ENCODE measurements at places on chromosomes 16 and 17.

DNA sequence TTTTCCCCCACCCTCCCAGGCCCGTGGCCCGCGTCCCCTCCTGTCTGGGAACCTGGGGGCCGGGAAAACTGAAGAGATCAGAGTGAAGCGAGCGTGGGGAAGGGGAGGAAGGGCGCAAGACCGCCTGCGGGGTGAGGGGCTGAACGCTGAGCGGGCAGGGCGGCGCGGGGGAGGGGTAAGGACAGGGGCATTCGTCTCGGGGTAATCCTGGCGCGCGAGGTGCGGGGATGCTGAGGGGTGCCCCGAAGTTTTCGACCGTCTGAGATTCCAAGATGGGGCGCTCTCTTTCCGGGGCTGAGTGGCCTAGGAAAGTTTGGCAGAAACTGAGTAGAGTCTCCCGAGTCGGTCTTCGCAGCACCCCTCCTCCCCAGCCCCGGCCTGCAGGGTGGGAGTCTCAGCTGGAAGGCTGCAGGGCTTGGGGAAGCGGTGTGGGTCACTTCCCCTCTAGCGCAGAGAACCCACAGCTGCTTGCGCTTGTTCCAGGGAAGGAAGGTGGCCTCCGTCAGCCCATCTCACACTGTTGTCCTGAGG lies 555 bp downstream of the TTYH2 start:
- DNase-seq = no peak

- DNase-seq = no peak
These were observed 22.9 kb upstream of the PHAF1 start for GRCh38 chr16:67086822-67087221.

DNA sequence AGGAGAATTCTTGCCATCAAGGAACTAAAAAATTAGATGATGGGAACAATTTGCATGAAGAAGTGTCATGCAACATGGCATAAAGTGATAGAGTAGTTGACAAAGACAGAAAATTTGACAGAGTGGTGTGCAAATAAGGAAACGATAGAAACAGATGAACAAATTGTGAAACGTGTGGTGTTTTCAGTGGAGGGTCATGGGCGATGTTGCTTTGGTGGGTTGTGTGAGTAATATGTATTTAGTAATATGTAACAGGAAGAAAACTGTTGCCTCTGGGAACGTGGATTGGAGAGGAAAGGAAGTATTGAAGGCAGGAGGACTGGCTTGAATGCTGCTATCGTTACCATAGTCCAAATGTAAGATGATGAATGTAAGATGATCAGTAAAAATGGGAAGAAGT lies 3.6 kb downstream of the COX10 start:
- no peak for DNase-seq

GRCh38 chr16:5590416-5590815 lies 492.8 kb upstream of the EEF2KMT start:
- DNase-seq = no peak

DNA sequence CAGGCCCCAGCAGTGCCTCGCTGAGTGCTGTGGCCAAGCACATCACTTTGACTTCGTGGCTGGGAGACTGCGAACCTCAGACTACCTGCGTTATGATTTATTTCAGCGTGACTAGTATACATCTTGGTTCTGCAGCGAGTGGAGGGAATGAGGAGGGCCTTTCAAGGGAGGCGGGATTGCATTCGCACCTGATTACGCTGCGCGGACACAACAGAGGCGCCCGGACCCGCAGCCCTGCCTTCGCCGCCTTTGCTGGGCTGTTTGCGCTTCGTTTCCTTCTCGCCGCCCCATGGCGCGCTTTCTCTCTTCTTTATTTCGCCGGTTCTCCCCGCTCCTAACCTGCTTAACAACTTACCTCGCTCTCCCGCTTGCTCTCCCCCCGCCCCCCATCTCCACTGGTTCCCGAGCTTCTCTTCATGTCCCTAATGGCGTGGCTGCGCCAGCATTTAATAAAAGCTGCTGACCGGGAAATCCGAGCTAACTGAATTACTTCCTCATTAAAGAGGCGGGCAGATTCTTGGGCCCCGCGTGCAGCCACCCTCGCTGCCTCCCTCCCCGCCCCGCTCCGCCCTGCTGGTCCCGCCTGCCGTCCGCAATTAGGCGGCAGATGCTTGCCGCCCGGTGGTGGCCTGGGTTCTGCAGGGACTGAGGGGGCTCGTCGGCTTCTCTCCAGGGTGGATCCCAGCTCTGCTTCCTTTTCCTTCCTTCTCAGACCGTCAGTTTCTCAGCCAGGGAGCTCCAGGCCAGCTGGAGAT lies 257.6 kb upstream of the SDK2 start:
- no peak for DNase-seq

GRCh38 chr16:27827765-27828164 lies 235.7 kb downstream of the GSG1L start:
- no peak for DNase-seq

DNA sequence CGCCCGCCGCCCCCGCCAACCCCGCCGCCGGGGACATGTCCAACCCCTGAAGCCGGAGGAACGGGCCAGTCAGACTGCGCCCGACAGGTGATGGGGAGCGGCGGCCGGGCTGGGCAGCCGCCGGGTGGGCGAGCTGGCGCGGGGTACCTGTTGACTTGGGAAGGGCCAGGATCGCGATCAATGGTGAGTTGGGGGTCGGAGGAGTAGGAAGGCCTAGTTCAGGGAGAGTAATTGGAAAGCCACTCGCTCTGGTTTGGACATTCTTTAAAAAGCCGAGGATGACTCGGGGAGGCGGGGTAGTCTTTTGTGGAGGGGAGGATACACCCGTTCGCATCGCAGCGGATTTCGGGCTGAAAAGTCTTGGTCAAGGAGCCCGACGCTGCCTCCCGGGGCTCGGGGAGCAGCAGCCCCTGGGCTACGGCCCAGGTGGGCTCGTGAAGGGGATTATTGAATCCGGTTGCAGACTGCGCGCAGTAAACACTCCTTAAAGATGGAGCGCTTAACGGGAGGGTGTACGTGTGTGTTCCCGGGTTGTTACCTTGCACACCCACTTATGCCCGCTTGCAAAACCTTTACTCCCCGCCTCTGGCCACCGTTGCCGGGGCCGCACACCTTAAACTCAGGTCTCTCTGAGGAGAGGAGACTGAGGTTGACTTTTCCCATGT lies 123.8 kb downstream of the GOSR1 start:
- peak; percentile 17 for DNase-seq

DNA sequence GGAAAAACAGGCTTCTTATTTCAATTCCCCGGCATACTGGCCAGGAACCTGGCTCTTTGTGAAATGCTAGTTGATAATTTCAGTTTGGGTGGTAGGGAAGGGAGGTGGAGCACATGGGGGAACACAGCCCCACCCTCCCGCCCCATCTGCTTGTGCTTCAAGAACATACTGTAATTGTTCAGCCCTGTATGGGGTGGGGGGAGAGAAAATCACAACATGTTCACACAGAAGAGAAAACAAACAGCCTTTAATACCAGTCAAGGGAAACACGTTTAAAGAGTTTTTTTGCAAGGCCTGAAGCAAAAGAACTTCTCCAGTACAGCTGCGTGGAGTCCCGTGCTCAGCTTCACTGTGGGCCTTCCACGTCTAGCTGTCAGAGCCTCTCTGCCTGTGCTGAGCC lies 59.7 kb downstream of the SHISA6 start:
- no peak for DNase-seq

- no peak for DNase-seq
These were observed 22.8 kb downstream of the TADA2A start for GRCh38 chr17:37429453-37429852.

DNA sequence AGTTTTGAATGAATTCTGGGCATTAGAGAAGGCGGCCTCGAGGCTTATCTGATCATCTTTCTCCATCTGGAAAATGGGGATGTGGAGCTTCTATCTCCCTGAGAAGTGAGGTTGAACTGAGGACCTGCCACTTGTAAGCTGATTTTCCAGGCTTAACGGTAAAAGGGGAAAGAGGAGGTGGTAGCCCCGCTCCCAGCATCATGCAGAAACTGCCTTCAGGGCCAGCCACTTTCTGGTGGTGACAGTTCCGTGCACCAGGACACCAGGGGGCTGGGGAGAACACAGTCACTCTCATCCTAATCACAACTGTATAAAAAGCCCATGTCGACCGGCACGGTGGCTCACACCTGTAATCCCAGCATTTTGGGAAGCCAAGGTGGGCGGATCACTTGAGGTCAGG lies 20.9 kb upstream of the CPSF4L start:
- DNase-seq = no peak

DNA sequence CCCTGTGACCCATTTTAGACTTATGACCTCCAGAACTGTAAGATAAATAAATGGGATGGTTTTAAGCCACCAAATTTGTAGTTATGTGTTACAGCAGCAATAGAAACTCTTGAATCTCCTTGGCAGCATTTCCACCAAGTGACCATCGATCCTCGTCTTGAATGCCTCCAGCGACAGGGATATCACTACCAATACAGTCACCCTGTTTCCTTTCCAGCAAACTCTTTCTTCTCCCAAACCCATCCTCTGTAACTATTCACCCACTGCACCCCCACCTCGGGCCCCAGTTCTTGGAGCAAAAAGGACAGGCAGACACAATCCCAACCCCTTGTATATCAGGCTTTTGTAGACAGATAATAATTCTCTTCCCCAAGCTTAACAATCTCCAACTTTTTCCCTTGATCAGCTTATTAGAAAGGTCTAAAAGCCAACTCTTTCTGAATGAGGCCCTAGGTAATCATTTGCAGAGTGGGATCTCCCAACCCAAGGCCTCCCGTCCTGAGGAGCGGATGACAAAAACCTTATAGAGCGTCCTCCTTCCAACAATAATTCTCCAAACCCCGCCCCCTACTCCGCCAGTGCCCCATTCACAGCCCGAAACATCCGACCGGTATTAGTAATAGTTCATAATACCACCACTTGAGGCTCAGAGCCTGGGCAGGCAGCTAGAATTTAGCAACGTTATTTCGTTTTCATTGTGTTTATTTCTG lies 14.7 kb upstream of the PLLP start:
- DNase-seq = no peak

DNA sequence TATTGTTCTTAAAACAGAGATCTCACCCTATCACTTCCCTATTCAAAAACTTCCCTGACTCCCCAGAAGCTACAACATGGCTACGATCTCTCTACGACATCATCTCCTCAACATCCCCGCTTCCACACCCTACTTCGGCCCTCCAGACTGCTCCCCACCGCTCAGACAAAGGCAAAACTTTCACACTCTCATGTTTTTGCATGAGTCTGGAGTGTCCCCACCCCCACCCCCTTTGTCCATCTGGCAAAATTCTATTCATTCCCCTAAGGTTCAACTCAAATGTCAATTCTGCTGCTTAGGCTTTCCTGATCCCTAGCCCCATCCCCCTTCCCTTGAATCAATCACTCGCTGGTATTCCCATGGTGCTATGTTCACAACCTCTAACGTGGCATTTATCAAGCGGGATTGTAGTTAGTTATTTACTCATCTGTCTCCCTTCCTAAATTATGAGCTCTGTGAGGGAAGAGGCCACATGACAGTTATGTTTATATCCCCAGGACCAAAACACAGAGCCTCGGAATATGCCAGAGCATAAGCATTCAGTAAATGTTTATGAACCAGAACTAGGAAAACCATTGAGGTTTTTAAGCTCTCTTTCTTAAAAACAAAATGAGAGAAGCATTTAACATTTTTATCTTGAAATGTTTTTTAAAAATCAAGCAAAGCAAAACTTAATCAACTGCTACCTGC lies 55.9 kb downstream of the STX8 start:
- DNase-seq = no peak

DNA sequence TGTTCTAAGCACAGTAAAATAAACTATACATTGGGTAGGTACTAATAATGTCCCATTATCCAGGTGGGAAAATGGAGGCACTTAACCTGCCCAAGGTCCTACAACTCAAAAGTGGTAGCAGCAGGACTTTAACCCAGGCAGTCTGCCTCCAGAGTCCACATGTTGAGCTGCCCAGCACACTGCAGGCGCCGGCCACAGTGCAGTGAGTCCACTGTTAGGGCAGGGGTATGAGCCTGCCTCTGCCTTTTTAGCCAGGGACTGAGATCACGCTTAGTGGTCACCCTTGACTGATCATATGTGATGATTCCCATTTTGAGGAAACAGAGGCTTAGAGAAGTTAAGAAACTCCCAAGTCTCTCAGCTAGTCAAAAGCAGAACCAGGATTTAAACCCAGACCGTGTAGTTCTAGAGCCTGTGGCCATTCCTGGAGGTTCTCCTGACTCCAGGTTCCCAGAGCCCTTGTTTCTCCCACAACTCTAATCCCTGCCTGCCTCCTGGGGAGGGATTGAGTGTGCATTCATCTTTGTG lies 8.4 kb downstream of the CES1 start:
- no peak for DNase-seq

GRCh38 chr17:1060991-1061390 lies 64.1 kb downstream of the TIMM22 start:
- DNase-seq = no peak

- DNase-seq = no peak
These were observed 407.3 kb downstream of the UTP18 start for GRCh38 chr17:51667706-51668083.

- DNase-seq = no peak
These were observed 123.0 kb downstream of the KCNJ2 start for GRCh38 chr17:70292366-70292765.

DNA sequence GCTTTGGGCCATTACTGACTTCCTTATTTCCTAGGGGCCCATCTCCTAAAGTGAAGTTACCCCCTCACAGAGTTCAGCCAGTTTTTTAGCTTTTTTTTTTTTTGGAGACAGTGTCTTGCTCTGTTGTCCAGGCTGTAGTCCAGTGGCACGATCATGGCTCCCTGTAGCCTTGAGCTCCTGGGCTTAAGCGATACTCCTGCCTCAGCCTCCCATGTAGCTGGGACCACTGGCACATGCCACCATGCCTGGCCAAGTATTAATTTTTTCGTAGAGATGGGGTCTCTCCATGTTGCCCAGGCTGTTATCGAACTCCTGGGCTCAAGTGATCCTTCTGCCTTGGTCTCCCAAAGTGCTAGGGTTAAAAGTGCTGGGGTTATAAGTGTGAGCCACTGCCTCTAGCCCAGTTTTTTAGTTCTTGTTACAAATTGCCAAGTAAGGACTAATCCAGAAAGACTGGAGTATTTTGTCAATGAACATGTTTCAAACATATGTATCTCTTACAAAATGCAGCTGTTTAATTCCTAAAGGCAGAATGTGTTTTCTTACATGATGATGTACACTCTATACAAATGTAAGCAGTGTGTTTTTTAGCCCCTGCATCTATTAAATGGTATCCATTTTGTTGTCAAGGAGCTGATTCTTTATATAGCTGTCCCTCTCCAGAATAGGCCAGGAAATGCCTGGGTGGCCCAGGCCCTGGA lies 49.1 kb upstream of the IL34 start:
- DNase-seq = no peak

- DNase-seq = no peak
These were observed 108.2 kb downstream of the NPIPB5 start for GRCh38 chr16:22618842-22619241.

GRCh38 chr16:7344830-7345780 lies 12.5 kb downstream of the RBFOX1 start:
- DNase-seq = no peak

- DNase-seq = no peak
These were observed 18.3 kb upstream of the RASD1 start for GRCh38 chr17:17514361-17514992.

- no peak for DNase-seq
These were observed 260.6 kb downstream of the CPPED1 start for GRCh38 chr16:12542818-12543699.

- no peak for DNase-seq
These were observed 17.6 kb upstream of the CYLD start for GRCh38 chr16:50724306-50724705.

All from T-helper 1 cell (primary cell).